GM23338 (cell line): ENCODE measurements at places on chromosomes 2 and 18. TPM values are rescaled to one million over a fixed set of nuclear protein-coding genes. Genes with fewer than 3 reads are reported as not detected.

DNA sequence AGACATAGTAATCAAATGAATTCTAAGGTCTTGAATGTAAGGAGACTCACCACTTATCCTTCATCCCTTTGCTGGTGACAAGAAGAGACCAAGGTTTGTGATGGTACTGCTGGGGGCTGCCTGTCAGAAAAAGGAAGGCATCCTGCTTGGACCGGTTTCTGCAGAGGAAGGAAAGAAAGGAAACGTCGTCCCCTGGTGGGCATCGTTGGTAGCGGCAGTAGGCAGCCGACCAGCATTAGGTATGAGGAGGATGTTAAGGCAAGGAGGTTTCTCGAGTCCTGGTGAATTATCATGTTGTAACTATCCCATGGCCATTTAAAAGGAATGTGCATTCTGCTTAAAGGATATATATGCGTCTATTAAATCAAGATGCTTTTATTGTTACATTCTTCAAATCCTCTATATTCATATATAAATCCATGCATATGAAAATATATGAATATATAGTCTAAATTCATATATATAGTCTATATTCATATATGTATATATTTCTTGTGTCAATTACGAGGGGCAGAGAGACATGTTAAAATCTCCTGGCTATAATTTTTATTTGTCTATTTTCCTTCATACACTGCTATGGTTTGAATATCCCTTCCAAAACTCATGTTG, 94.4 kb upstream of the TGFA start:
- peak; percentile 91 for DNase-seq

- no peak for DNase-seq
Measured at GRCh38 chr2:27569398-27569797, 13.4 kb upstream of the ZNF512 start.

DNA sequence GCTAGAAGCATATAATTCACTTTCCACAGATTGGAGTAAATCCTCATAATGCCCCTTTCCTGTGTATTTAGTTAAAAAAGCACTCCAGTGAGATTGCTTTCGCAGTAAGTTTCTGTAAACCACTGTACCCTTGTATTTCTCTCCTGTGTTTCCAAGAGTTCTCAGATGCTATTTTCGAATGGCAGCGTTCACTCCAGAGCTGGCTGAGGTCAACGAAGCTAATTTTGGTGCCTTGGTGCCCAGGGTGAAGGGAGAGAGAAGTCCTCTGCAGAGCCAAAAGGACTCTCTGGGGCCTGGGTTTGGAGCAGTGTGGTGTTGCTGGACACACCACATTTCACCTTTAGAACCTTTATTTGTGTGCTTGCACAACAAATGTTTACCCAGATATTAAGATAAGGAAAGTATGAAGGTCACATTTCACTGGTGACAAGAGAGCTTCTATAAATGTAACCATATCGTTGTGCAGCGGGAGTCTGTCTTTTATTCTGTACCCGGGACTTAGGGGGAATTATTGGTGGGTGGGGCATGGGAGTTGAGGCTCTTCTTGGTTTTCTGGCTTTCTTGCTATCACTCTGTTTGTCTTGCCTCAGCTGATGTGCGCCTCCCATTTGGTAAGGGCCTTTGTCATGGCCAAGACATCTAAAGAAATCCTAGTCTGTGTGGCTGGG, 9.9 kb downstream of the EPAS1 start:
- DNase-seq, result no peak

GRCh38 chr18:22210311-22210754, 40.9 kb downstream of the GATA6 start:
- no peak for DNase-seq

GRCh38 chr2:113755035-113755834, 1.2 kb downstream of the SLC35F5 start:
- DNase-seq, result peak; percentile 3

DNA sequence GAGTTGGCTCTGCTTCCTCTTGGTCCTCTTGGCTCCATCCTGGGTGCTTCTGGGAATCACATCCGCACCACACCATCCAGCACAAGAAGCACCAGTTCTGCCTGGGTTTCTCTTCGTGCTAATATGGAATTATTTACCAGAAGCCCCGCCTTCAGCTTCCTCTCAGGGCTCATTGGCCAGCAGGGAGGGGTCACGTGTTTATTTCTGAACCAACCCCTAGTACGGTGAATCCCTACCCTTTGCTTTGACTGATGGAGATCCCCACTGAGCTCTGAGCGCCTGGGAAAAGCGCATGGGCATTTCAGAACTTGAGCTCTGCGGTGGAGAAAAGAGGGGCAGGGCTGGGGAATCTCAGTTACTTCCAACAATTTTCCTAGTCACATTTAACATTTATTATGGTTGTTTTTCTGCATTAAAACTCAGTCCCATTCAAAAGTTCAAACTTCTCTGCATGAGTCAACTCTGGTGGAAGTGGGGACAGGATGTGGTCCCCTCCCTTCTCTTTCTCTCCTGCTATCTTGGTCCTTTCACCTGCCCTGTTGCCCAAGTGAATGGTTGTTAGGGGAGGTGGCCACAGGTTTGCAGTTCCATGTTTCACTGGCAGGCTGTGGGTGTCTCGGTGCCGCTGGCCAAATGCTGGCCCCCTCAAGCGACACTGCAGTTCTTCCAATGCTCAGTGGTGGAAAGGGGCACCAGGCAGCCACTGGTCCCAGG, 76.4 kb upstream of the TTC39C start:
- DNase-seq, result no peak

GRCh38 chr2:753123-753522, 75.9 kb upstream of the TMEM18 start:
- DNase-seq, result no peak

- no peak for DNase-seq
Measured at GRCh38 chr2:204551512-204551863, 6.2 kb downstream of the PARD3B start.

DNA sequence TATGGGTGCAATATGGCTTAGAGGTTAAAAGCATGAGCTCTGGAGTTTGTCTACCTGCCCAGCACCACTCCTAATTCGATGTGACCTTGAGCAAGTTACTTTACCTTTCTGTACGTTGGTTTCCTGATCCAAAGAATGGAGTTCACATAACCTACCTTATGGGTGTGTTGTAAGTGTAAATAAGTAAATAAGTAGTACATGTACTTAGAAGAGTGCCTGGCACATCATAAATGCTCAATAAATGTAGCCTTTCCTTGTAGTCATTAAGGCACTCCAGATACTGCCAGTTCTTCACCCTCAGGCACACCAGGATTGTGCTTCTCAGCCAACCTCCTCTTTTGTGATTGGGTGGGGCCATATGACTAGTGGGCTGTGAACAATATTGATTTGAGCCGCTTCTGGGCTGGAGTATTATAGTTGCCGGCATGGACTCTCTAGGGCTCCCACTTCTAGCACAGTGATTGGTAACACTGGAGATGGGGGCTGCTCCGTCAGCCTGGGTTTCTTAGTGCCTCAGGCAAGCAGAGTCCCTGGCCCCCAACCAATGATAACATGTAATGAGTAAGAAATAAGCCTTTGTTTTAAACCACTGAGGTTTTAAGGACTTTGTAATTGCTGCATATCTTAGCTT, 101.7 kb upstream of the NOSTRIN start:
- DNase-seq, result no peak

- DNase-seq, result no peak
Measured at GRCh38 chr2:213185147-213185822, 33.9 kb upstream of the IKZF2 start.

DNA sequence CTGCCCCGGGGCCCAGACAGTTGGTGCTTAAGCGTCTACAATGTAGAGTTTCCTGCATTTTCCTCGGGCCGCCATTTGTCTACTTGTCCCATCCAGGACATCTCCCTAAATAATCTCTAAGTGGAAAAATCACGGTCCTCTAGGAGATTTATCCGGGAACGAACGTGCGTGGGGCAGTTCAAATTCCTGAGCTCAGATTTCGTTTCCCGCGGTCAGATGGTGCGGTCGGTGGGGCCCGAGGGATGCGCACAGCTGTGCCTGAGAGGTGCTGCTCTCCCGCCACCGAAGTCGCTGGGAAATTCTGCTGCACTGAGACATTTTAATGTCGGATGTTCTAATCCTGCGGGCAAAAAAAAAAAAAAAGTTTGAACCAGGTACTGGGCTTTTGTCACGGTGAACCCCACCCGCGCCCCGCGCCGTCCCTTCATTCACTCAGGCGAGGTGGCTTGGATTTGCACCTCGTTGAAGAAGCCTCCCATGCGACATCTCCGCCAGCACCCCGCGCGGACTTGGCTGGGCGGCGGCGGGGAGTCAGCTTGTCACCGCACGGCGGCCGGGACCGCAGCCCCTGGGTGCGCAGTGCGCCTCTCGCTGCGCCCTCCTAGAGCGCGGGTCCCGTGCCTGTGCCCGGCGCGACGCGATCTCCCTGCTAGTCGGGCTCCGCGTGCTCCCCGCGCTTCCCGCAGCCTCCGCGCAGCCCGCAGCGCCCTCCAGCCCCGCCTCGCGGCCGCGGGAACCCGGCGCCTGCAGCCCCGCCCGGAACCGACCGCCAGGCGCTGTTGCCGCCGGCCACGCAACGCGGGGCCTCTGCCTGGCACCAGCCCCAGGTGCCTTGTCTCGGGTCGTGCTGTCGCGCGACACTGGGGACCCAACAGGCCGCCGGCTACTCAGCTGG, 191.9 kb upstream of the TCF4 start:
- peak; percentile 66 for DNase-seq

- no peak for DNase-seq
Measured at GRCh38 chr2:230974096-230974913, 21.6 kb upstream of the SPATA3 start.

GRCh38 chr2:67237288-67237687, 159.8 kb upstream of the ETAA1 start:
- peak; percentile 21 for DNase-seq

CHRNG gene
- total RNA-seq, result not detected in 2 replicates

SPHKAP gene
- 0.04 and 0.10 TPM in 2 replicates for total RNA-seq

RPL31 gene
- 819 and 926 TPM in 2 replicates for total RNA-seq

CCDC93 gene
- total RNA-seq, result 9.8 and 13.1 TPM in 2 replicates
